Activated T-cell treated with anti-CD3 and anti-CD28 coated beads, Interleukin-2, amount 50 U/mL, for 48 hours (primary cell): ENCODE measurements at places on chromosomes 5 and 9.

GRCh38 chr5:14353726-14354474 is 210.8 kb downstream of the TRIO start:
- no peak for DNase-seq

GRCh38 chr5:173582216-173583111 is 34.0 kb downstream of the BOD1 start:
- DNase-seq = no peak

GRCh38 chr5:82046276-82046647 is 74.4 kb downstream of the ATG10 start:
- no peak for DNase-seq

DNA sequence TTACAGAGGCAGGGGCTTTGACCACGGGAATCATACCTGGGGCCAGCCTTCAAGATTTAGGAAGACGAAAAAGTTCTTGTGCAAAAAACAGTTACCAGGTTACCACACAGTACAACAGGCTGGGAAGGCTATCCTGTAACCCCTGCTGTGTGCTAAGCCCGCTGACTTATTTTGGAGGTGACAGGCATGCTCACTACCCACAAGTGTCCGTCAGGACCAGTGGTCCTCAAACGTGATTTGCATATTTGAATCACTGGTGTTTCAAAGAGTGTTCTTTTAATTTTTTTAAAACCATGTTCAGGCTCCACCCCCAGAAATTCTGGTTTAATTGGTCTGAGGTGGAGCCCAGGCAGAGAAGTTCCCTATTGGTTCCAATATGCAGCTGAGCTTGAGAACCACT is 146.6 kb downstream of the TTLL11 start:
- no peak for DNase-seq

- no peak for DNase-seq
Observed at GRCh38 chr9:21856301-21857094, 54.1 kb downstream of the MTAP start.

DNA sequence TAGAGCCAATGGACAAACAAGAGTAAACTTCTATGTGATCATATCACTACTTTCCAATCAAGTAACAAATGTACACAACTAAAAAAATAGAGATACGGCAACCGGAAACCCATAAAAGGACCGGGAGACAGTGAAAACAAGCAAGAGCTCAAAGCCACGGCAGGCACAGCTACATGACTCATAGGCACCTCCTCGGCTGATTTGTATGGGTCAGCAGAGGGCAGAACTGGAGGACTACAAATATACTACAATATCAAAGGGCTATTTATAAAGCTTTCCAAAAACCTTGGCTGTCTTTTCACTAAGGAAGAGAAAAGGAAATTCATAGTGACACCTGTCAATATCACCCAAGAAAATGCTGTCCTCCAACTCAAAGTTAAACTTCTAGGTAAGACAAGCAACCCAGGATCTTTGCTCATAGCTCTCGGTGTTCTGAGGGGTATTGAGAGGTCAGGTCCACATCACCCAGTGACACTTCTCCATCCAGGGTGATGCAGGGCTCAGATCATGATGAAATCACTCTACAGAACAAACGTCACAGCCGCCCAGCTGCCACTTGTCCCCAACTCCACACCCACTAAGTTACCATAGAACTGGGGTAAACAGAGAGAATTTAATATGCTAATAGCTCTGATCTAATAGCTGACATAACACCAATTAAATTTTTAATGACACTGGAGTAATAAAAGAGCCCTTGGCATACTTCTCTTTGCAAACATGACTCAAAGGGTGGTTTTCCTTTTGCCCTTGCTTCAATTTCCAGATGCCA is 41.3 kb downstream of the PFDN1 start:
- DNase-seq = no peak

DNA sequence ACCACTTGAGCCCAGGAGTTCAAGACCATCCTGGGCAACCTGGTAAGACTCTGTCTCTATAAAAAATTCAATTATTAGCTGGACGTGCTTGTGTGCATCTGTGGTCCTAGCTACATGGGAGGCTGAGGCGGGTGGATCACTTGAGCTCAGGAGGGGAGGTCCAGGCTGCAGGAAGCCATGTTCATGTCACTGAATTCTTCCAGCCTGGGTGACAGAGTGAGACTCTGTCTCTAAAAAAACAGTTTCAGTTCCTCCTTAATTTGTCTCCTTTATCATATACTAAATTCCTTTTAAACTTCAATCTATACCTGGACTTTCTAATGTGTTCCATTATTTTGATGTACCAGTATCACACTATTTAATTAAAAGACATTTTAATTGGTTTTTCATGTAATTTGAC is 422.2 kb upstream of the TLE4 start:
- DNase-seq = no peak

DNA sequence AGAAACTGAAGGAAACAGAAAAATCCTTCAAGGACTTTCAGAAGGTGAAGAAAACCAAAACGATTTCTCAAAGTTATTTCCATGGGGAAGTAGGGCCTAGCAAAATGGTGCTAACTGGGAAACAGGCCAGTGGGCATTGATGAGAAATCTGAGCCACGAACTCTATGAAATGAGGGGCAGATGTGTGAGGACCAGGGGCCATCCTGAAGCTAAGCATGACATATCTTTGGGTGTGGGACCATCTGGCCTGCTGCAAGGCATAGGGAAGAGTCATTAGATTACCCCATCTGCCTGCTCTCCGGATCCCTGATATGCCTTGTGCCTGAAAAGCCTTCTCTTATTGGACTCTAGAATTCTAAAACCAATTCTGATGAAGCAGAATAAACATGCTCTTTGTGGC is 143.8 kb downstream of the PALM2AKAP2 start:
- no peak for DNase-seq

GRCh38 chr5:172760136-172760535 is 10.9 kb downstream of the DUSP1 start:
- no peak for DNase-seq

DNA sequence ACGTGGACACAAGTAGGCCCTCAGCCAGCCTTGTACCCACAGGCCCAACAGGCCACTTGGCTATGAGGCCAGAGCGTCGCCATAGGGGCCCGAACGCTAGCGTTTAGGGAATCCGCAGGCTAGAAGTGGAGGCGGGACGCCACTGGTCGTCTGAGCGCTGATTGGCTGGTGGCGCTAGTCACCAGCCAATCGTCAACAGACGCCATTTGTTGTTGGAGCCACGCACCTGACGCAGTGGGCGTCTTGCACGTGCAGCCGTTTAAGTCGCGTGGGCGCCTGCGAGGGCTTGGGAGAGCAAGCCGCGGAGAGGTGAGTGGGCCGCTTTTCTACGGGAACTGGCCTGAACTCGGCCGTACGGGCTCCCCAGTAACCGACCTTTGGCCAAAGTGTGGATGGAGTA is at the start of gene DDX4:
Gene DDX4, plus strand, starts transcription at position 269 of the 400 bp plus-strand sequence. CDS start 903 bp downstream, outside the sequence.
- no peak for DNase-seq

- no peak for DNase-seq
Observed at GRCh38 chr9:125998837-125999503, 251.8 kb downstream of the PBX3 start.

DNA sequence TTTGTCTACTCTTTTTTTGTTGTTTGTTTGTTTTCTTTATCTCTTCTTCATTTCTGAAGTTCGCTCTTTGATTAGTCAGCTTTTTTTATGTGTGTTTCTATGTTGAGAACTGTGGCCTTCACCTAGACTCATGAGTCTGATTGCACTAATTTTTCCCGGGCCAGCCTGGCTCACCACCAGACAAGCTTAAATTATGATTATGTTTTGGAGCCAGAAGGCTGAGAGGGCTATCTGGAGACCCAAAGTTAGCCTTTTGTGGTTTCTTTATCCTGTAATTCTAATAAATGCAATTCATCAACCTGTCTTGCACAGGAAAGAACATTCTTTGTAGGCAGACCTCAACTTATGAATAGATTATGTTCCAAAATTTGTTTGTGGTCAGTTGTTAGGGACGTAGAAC is 20.8 kb upstream of the ACTBL2 start:
- no peak for DNase-seq

- peak; percentile 78 for DNase-seq
Observed at GRCh38 chr5:36690041-36690961, 83.9 kb downstream of the SLC1A3 start.

DNA sequence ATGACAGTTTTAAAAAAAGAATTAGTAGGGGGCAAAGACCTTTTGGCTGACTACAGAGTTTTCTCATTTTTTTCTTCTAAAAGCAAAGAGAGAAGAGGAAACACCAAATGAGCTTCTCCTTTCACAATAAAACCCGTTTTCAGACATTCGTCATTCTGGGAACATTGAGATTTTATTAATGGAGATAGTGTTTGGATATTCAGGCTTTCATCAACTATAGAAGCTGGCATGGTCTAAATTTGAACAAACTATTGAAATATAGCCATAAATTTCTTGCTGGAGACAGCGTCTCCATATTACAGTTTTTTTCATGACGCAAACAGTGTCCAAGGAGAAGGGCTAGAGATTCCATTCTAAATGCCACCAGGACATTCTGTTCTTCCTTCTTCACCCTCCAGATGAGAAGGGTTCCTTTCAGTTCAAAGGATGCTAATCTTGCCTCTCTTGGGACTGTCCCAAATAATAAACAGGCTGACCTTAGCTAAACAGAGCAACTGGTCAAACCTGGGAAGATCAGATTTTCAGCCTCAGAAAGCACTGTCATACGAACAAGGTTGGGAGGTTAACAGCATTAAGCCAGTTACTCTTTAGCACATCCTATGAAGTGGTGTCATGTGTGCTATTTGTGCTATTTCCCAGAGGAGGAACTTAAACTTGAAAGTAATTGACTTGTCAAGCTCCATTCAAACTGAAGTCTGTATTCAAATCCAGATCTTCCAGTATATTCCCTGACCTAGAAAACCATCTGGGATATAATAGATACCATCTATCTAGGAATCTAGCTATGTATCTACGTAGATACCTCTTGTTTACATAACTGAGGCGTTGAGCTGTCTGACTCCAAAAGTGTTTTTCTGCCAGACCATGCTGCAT is 125.6 kb downstream of the LPAR1 start:
- no peak for DNase-seq

DNA sequence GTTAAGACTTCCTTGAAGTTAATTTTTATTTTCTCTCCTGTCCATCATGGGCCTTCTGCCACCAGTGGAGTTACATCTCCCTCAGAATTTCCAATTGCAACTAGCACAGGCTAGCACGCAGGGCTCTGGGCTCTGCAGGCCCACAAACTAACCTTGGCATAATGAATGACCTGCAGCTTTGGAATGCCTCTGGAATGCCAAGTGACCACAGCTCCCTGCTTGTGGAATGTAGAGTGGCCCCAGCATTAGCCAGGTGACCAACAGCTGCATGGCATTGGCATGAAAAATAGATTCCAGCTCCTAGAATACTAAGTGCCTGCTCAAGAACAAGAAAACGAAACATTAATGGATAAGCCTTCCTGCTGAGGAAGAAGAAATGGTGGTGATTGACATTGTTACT is 726.1 kb downstream of the BRINP1 start:
- no peak for DNase-seq

GRCh38 chr5:91207248-91207647 is 175.9 kb downstream of the ARRDC3 start:
- DNase-seq = no peak

GRCh38 chr9:115198001-115198400 is 80.0 kb upstream of the TNC start:
- no peak for DNase-seq

DNA sequence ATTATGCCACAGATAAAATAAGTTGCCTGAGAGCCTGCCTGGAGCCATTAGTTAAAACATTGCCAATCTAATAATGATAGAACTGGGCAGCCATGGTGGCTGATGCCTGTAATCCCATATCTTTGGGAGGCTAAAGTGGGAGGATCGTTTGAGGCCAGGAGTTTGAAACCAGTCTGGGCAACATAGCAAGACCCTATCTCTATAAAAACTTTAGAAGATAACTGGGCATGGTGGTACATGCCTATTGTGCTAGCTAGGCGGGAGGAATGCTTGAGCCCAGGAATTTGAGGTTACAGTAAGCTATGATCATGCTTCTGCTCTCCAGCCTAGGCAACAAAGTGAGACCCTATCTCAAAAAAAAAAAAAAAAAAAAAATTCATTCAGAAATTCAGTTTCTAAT is 52.6 kb downstream of the RAI14 start:
- no peak for DNase-seq

DNA sequence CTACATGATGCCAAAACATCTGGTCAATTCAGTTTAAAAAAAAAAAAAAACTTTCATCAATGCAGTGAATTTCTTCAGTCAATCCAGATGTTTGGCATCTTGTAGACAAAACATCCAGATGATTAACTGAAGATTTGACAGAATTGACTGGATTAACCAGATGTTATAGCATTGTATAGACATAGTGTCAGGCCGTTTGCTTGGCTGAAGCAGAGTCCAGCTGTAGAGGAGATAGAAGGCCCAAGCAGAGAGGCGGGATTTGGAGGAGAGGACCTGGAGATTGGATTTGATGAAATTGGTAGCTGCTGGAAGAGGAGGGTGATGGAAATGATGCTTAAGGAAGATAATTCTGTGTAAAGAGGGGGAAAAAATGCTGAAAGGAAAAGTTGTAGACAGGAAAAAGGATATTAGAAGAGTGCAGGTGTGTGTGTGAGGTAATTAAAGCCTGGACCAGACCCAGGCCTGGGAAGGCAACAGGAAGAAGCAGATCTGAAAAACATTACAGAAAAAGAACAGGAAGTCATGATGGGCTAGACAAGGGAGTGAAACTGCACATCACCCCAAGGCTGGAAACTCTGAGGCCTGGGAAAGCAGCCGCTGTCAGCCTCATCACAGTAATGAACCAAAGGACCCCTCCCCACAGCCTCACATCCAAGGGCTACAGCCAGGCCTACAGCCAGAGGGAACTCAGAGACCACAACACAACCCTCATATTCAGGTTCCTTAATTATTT is 258.3 kb downstream of the CWC27 start:
- no peak for DNase-seq

DNA sequence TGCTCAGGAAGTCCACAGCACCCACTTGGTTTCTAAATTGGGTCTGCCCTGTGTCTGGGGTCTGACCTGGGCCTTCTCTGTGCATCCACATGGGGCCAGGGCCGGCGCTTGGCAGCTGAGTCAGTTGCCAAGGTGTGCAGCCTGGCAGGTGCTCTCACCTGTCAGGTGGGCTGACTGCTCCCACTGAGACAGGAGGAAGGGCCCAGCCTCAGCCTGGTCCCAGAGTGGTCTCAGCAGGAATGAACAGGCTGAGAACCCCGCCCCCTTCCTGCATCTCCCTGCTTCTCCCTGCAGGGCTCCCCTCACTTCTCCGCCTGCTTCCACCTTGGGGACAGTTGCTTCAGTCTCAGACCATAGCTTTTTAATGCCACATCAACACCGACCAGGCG is 60.5 kb downstream of the BARX1 start:
- DNase-seq = peak; percentile 7

- no peak for DNase-seq
Observed at GRCh38 chr9:135607401-135608293, 31.7 kb downstream of the GLT6D1 start.

GRCh38 chr5:139046551-139046950 is 151.6 kb downstream of the SIL1 start:
- no peak for DNase-seq

GRCh38 chr5:76720988-76721569 is 5.2 kb downstream of the F2R start:
- no peak for DNase-seq
